Uterus (tissue), 4 donors: ENCODE measurements at places on chromosomes 16 and 17. TPM values are rescaled to one million over a fixed set of nuclear protein-coding genes. Genes with fewer than 3 reads are reported as not detected.

The HSPB9 gene
- total RNA-seq = not detected

DNA sequence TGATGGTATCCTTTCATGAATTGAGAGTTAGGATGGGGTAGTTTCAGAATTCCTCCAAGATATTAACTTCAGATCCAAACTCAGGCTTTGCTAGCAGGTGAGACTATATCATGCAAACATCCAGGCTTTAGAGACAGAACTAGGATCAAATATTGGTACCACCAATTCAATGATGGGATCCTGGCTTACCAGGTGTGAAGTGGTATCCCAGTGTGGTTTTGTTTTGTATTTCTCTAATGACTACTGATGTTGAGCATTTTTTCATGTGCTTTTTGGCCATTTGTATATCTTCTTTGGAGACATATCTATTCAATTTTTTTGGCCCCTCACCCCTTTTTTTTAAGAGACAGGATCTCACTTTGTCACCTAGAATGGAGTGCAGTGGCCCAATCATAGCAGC is 57.0 kb downstream of the TOM1L2 start:
- DNase-seq = no peak
- H3K4me3 ChIP-seq = no peak overlapping the region
- peaks cover 11% of the 10 kb centered on the region for H3K4me1 ChIP-seq

GRCh38 chr16:4351880-4352279 is 759 bp upstream of the PAM16 start:
- no peaks in the 10 kb centered on the region for H3K36me3 ChIP-seq
- H3K4me3 ChIP-seq = no peak overlapping the region
- H3K4me1 ChIP-seq = no peaks in the 10 kb centered on the region
- no peak overlapping the region for H3K27ac ChIP-seq
- no peaks in the 10 kb centered on the region for H3K27me3 ChIP-seq

The ARHGAP23 gene
- total RNA-seq = 2.6 TPM

- no peak overlapping the region for H3K27ac ChIP-seq
- no peak for DNase-seq
- H3K4me1 ChIP-seq = no peaks in the 10 kb centered on the region
Measured at GRCh38 chr17:14318109-14318917, 17.4 kb downstream of the HS3ST3B1 start.

The PPP1R27 gene
- not detected for total RNA-seq

The NF1 gene
- 158 TPM for total RNA-seq

- no peaks in the 10 kb centered on the region for H3K27me3 ChIP-seq
- no peaks in the 10 kb centered on the region for H3K4me1 ChIP-seq
- DNase-seq = no peak
- no peak overlapping the region for H3K4me3 ChIP-seq
Measured at GRCh38 chr17:58985971-58986370, 120.7 kb downstream of the TRIM37 start.

DNA sequence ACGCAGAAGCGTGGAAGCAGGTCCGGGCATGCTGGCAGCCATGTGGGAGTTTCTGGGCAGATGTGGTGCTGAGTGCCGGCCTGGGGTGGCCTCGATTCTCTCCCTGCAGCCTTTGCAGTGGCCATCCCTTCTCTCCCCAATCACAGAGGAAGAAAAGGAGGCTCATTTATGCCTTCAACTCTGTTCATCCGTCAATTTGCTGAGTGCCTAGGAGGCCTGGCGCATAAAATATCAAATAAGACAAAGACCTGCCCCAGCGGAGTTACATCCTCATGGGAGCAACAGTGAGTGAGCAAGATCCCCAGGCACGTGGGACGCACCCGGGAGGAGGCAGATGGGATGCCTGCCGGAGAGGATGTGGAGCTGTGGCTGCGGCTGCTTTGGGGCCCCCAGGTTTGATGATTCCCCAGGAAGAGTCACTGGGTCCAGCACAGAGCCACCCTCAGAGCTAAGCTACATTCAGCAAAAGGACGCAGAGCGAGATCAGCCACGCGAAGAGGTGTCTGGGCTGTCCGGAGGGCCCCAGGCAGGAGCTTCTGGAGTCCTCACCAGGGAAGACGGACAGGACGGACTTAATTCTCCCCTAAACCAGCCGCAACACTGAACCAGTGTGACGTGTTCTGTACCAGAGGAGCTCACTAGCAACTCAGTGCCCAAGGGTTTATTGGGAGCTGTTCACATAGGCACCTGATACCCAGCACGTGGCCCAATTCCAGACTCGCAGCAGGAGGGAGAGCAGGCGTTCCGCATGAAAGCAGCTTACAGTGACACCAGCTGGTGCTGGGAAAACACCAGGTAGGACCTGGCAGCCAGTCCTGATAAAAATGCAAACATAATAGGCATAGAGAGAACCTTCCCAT is 11.3 kb downstream of the CA5A start:
- no peaks in the 10 kb centered on the region for H3K4me1 ChIP-seq
- H3K27me3 ChIP-seq = no peaks in the 10 kb centered on the region
- no peak overlapping the region for H3K4me3 ChIP-seq
- H3K36me3 ChIP-seq = no peaks in the 10 kb centered on the region

GRCh38 chr17:10394201-10394887 is 21.5 kb upstream of the MYH13 start:
- no peaks in the 10 kb centered on the region for H3K4me1 ChIP-seq
- DNase-seq = no peak
- H3K36me3 ChIP-seq = no peaks in the 10 kb centered on the region
- H3K27ac ChIP-seq = no peak overlapping the region
